Testis (tissue), 5 donors: ENCODE measurements at places on chromosomes 16 and 17. TPM values are rescaled to one million over a fixed set of nuclear protein-coding genes. Genes with fewer than 3 reads are reported as not detected.
A peak's percentile ranks its signal among the peaks of the same experiment; 100 is the strongest.

GRCh38 chr17:49557312-49558024 lies 18.2 kb upstream of the NXPH3 start:
- peak; percentile 49 for DNase-seq

DNA sequence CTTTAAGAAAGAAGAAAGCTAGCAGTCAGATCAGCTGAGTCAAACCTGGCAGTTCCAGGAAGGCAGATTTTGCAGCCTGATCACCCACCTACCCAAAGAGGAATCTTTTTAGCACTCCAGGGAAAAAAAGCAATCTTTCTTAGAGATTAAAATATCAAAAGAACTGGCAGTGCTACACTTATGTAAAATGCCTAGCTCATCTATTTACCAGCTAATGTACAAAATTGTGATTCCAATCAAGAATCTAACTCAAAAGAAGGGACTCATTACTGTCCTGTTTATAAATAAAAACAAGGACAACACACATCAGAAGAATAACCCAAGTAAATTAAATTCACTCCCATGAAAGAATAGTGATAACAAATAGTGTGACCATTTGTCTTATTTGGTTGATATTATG lies 222.4 kb upstream of the ERCC4 start:
- no peak for DNase-seq

- no peak for DNase-seq
Measured at GRCh38 chr16:67055712-67056487, 27.0 kb downstream of the CBFB start.

DNA sequence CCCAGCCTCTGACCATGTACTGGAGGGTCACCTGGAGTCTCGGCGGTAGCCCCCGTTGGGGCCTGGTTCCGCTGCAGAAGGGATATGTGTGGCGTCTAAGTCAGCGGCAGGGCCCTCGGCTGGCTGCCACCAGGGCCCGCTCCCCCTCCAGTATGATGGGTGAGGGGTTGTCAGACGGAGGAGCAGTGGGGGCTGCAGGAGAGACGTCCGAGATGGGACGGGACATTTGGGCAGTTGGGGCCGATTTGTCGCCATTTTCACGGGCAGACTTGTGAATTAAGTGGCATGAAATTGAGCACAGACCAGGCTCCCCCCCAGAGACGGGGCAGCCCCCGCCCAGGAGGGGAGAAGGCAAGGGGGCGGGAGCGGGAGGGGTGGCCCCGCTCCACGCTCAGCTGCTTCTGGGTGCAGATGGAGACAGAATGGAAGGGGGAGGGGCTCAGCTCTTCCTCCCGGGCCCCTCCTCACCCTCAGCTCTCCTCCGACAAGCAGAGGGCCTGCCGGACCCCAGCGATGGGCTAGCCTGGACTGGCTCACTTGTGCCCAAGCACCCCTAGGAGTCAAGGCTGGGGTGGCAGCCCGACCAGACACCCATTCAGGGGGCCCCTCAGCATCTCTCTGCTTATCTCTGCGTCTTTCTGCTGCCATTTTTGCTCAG lies 52.7 kb upstream of the LHX1 start:
- no peak for DNase-seq

- no peak for DNase-seq
Measured at GRCh38 chr16:11740567-11740966, 2.1 kb downstream of the TXNDC11 start.

- no peak for DNase-seq
Measured at GRCh38 chr17:65029605-65030336, 26.8 kb downstream of the GNA13 start.

DNA sequence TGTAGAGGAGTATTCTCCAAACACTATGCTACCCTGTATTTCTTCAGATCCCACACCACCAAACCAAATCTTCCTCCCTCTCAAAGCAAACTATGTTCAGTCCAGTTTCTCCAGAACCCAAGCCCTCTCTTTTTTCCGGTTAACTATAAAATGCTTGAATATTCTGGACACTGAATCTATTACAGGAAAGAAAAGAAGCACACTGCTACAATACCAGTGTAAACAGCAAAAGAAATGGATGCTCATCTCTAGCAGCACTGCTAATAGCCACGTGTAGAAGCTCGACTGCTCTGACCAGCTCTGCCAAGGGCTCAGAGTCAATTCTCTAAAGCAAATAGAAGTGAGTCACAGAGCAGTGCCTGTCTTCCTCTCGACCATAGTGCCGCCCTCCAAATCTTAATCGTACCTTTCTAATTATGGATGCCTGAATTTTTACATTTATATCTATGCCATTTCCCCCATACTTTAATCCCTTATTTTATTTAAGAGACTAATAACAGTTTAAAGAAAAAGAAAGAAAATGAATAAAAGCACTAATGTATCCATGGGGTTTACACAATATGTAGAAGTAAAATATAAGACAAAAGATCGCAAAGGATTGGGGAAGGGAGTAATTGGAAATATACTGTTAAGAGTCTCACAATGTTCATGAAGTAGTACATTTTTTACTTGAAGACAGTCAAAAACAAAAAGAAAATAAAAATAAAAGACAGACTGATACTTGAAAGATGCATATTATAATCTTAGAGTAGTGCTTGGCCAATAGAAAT lies 154.5 kb downstream of the PARN start:
- no peak for DNase-seq

DNA sequence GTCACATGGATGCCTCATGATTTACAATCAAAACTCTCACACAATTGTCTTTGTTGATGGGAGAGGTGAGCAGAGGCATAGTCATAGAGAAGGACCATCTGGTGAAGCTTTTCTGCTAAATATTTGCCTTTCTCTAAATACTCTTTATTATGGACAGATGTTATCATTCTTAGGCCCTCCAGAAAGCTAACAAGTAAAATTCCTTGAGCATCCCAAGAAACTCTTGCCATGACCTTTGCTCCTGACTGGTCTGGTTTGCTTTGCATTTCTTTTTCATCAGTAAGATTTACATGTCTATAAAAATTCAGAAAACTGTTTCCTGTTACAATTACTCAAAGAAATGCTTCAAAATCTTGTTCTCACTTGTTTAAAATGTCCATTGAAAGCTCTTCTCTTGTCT lies 1336.6 kb upstream of the CDH8 start:
- DNase-seq = no peak

DNA sequence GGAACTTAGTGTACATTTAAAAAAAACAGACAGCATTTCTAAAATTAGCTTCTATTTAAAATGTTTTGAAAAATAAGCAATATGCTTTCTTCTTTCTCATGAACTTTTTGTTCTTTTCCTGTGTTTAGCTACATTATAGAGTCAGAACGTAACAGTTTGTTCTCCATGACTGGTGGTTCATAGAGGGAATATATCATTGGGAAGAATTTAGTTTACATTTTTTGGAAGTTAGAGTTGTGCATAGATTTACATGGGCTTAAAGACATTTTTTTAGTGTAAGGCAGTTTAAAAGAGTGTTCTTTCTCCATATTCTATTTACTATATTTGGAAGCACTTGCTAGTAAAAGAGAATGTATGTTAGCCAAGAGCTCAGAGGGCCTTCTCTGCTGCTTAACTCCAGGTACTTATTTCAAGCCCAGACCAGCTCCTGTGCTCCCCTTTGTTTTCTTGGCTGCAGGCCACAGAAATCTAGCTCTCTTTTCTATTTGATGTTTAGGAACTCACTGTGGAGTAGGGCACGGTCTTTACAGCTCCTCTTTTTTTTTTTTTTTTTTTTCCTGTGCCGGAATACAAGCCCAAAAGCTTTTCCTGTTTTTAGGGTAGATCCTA lies 20.2 kb downstream of the AP2B1 start:
- DNase-seq = no peak

- no peak for DNase-seq
Measured at GRCh38 chr17:8685381-8685780, 54.9 kb upstream of the MYH10 start.

DNA sequence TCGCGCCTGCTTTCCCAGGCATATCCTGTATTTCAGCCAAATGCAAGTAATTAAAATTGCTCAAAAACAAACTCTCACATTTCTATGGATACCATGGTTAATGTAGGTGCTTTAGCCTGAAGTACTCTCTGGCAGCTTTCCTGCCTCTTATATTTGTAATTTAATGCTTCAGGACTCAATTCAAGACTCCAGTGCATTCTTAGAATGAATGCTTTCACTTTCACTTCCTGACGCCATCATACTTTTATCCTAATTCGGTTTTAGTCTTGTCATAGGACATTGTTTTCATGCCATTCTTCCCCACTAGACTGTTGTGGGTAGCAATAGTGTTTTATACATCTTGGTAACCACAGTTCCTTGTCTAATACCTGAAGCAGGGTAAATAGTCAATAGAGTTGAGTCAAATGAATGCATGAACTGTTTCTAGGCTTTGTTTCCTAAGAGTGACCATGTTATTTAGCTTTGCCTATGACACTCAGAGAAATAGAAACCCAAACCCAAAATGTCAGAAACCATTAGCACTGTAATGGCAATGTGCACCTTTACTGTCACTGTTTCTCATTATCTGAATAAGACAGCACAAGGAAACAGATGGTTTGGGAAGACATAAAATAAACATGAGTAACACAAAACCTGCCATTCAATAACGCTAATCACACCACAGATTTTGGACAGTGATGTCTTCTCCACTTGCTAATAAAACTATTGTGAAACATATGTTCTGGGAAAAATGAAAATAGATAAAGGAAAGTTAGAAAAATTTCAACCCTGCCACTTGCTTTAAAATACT lies 705.5 kb downstream of the CDH11 start:
- DNase-seq = peak; percentile 27

DNA sequence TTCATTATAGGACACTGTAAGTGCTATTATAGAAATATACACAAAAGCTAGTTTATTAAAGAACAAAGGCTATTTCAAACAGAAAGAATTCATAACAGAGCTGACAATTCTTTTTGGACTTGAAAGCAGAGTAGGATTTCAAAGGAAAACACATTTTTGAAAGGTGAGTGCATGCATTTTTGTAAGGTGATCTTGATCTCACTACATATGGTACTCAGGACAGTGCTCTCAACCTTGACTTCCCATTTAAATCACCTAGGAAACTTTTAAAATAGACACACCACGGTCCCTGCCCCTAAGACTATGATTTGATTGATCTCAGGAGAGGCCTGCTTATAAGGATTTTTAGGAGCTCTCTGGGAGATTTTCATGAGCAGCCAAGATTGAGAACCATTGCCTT lies 1362.0 kb downstream of the CDH8 start:
- no peak for DNase-seq

DNA sequence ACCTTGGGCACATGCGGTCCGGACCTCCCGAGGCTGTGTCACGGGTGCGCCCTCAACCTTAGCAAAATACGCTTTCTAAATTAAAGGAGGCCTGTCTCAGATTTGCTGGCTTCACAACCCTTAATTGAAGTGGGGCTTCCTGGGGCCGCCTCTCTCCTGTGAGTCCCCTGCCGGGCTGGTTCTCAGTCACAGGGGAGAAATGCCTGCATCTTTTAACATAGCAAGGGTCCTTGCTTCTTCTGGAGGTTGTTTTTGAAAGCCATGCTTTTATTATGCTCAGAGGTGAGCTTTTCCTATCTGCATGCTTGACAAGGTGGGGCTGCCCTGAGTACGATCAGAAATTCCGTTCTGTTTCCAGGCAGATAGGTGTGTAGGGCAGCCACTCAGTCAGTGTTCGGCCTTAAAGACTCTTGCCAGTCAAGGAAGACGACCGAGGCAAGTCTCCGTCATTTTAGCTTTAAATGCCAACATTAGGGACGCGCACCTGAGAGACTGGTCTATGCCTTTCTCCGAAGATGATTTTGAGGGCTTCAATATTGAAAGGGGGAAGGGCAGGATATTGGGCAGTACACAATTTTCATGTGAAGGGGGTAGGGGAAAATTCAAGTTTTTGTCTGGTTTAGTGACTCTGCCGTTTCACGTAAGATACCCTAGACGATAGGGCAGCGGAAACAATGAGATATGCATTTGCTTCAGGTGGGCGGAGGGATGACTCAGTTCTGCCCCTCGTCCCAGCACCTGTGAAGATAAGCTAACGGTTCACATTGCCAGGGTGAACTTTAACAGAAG lies 5.5 kb upstream of the SLC7A5 start:
- no peak for DNase-seq

GRCh38 chr16:1167276-1168107 lies 14.6 kb downstream of the CACNA1H start:
- no peak for DNase-seq

ABCA9 gene
- polyA plus RNA-seq = 5.0 TPM

HIRIP3 gene
- polyA plus RNA-seq = 57.3 TPM

PRAC1 gene
- not detected for polyA plus RNA-seq
